Effector memory CD8-positive, alpha-beta T cell (primary cell): ENCODE measurements at places on chromosomes 13 and 19.

DNA sequence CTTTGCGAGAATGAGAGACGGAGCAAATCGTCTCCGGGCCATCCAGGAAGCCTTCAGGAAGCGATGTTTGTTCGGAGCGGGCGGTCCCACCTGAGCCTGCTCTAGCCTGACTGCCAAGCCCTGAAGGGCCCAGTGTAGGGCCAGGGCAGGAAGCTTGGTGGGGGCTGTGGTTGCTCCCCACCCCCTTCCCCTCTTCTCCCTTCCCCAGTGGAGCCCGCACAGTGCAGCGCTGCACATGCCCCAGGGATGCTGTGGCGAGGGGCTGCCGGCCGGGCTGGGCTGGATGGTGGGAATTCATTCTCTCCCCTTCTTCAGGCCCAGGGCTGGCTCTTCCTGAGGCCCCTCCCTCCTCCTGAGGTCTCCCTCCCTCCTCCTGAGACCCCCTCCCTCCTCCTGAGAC, 7.1 kb upstream of the GRTP1 start:
- DNase-seq = no peak
- H3K36me3 ChIP-seq = no peaks in the 10 kb centered on the region
- H3K4me3 ChIP-seq = no peak overlapping the region
- H3K4me1 ChIP-seq = no peaks in the 10 kb centered on the region
- peaks cover 13% of the 10 kb centered on the region for H3K27me3 ChIP-seq

GRCh38 chr19:40662925-40663694, 27.3 kb downstream of the NUMBL start:
- peak overlapping the region; percentile 82 for H3K4me3 ChIP-seq
- H3K36me3 ChIP-seq = peaks cover 11% of the 10 kb centered on the region
- H3K27ac ChIP-seq = peak overlapping the region; percentile 94
- DNase-seq = peak; percentile 93
- no peaks in the 10 kb centered on the region for H3K27me3 ChIP-seq
- peaks cover 8% of the 10 kb centered on the region for H3K4me1 ChIP-seq

GRCh38 chr19:2057484-2058469, 6.7 kb upstream of the MKNK2 start:
- peaks cover 27% of the 10 kb centered on the region for H3K4me1 ChIP-seq
- H3K4me3 ChIP-seq = peak overlapping the region; percentile 75
- H3K27me3 ChIP-seq = no peaks in the 10 kb centered on the region
- peak overlapping the region; percentile 81 for H3K27ac ChIP-seq

DNA sequence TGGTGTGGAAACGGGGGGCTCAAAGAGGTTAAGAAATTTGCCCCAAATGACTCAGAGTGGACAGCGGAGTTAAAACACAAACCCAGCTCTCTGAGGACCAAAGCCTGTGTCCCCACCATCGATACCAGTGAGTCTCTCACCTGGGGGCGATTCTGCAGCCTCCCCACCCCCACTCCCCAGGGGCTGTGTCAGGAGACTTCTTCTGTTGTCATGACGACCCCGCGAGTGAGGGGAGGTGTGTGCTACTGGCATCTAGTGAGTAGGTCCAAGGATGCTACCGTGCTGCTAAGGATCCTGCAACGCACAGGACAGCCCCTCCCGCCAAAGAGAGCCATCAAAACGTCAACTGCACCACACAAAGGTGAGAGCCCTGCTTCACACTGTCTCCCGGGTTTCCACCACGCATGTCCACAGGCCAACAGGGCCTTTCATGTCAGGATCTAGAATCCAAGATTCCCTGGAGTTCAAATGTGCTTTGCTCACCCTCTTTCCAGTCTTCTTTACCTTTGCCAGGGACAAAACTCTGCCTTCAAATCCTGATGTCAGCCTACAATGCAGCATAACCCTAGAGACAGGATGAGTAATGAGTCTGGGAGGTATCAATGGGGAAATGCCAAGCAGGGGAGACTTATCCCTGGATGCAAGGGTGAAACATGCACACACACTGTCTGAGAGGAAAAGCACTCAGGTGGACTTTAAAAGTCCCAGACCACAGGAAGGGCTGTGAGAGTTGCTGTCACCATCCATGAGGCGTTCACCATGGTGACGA, 3.9 kb downstream of the RANBP3 start:
- H3K36me3 ChIP-seq = peaks cover 37% of the 10 kb centered on the region
- H3K4me1 ChIP-seq = peaks cover 55% of the 10 kb centered on the region
- no peak for DNase-seq
- H3K27me3 ChIP-seq = no peaks in the 10 kb centered on the region
- H3K4me3 ChIP-seq = peak overlapping the region; percentile 60

GRCh38 chr13:103694033-103694432, 627.8 kb upstream of the SLC10A2 start:
- H3K27ac ChIP-seq = no peak overlapping the region
- H3K36me3 ChIP-seq = no peaks in the 10 kb centered on the region
- H3K27me3 ChIP-seq = no peaks in the 10 kb centered on the region
- no peak for DNase-seq

GRCh38 chr19:47801270-47801669, 3.1 kb downstream of the TPRX1 start:
- no peak overlapping the region for H3K27ac ChIP-seq
- H3K4me3 ChIP-seq = no peak overlapping the region
- no peak for DNase-seq
- no peaks in the 10 kb centered on the region for H3K36me3 ChIP-seq

- no peaks in the 10 kb centered on the region for H3K36me3 ChIP-seq
- H3K27me3 ChIP-seq = peaks cover 24% of the 10 kb centered on the region
- no peaks in the 10 kb centered on the region for H3K4me1 ChIP-seq
- H3K4me3 ChIP-seq = no peak overlapping the region
- DNase-seq = no peak
Measured at GRCh38 chr13:24659239-24659638, 21.0 kb upstream of the ATP12A start.

GRCh38 chr19:45883881-45884681, 1.9 kb downstream of the IRF2BP1 start:
- H3K27me3 ChIP-seq = peaks cover 2% of the 10 kb centered on the region
- no peak overlapping the region for H3K27ac ChIP-seq
- H3K4me1 ChIP-seq = peaks cover 22% of the 10 kb centered on the region
- H3K36me3 ChIP-seq = peaks cover 16% of the 10 kb centered on the region
- peak overlapping the region; percentile 78 for H3K4me3 ChIP-seq
- no peak for DNase-seq

GRCh38 chr13:28429685-28430290, 65.1 kb downstream of the FLT1 start:
- no peak for DNase-seq
- no peak overlapping the region for H3K4me3 ChIP-seq
- H3K36me3 ChIP-seq = no peaks in the 10 kb centered on the region

- H3K27ac ChIP-seq = peak overlapping the region; percentile 90
- peaks cover 26% of the 10 kb centered on the region for H3K36me3 ChIP-seq
- peaks cover 71% of the 10 kb centered on the region for H3K4me1 ChIP-seq
- no peaks in the 10 kb centered on the region for H3K27me3 ChIP-seq
Measured at GRCh38 chr19:5953680-5954213, 24.2 kb downstream of the RANBP3 start.

GRCh38 chr19:46551164-46551563, 50.0 kb upstream of the CALM3 start:
- DNase-seq = no peak
- H3K4me3 ChIP-seq = no peak overlapping the region
- no peaks in the 10 kb centered on the region for H3K36me3 ChIP-seq
- no peaks in the 10 kb centered on the region for H3K4me1 ChIP-seq
- no peak overlapping the region for H3K27ac ChIP-seq

DNA sequence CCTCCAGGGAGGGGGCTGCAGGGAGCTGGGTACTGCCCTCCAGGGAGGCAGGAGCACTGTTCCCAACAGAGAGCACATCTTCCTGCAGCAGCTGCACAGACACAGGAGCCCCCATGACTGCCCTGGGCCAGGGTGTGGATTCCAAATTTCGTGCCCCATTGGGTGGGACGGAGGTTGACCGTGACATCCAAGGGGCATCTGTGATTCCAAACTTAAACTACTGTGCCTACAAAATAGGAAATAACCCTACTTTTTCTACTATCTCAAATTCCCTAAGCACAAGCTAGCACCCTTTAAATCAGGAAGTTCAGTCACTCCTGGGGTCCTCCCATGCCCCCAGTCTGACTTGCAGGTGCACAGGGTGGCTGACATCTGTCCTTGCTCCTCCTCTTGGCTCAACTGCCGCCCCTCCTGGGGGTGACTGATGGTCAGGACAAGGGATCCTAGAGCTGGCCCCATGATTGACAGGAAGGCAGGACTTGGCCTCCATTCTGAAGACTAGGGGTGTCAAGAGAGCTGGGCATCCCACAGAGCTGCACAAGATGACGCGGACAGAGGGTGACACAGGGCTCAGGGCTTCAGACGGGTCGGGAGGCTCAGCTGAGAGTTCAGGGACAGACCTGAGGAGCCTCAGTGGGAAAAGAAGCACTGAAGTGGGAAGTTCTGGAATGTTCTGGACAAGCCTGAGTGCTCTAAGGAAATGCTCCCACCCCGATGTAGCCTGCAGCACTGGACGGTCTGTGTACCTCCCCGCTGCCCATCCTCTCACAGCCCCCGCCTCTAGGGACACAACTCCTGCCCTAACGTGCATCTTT, 7.8 kb upstream of the CEACAM5 start:
- DNase-seq = no peak
- H3K27ac ChIP-seq = no peak overlapping the region
- H3K36me3 ChIP-seq = no peaks in the 10 kb centered on the region
- no peaks in the 10 kb centered on the region for H3K4me1 ChIP-seq
- H3K27me3 ChIP-seq = peaks cover 90% of the 10 kb centered on the region

DNA sequence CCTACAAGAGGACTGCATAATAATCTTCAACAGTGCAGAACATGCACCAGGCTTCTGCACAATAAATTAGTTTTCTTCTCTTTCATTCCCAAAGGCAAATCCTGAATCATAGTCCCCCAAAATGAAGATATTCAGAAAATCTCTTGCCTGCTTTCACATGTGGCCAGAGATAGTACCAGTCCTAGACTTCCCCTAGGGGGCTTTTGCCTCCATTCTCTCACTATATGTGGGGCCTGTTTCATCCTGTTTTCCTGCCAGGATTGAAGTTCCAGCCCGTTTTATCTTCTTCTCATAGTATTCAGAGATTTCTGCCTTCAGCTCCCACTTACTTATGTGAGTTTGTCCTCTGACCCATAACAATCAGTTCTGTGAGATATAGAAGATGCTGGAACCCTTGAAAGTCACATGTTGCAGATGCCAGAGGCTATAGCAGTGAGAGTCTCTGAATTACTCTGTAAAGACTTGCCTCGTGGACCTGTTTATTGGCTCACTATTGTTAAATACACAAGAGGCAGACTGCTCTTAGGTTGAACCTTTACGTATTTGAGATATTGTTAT, 421.9 kb upstream of the PCDH9 start:
- no peaks in the 10 kb centered on the region for H3K27me3 ChIP-seq
- no peaks in the 10 kb centered on the region for H3K4me1 ChIP-seq
- H3K4me3 ChIP-seq = no peak overlapping the region
- H3K27ac ChIP-seq = no peak overlapping the region

DNA sequence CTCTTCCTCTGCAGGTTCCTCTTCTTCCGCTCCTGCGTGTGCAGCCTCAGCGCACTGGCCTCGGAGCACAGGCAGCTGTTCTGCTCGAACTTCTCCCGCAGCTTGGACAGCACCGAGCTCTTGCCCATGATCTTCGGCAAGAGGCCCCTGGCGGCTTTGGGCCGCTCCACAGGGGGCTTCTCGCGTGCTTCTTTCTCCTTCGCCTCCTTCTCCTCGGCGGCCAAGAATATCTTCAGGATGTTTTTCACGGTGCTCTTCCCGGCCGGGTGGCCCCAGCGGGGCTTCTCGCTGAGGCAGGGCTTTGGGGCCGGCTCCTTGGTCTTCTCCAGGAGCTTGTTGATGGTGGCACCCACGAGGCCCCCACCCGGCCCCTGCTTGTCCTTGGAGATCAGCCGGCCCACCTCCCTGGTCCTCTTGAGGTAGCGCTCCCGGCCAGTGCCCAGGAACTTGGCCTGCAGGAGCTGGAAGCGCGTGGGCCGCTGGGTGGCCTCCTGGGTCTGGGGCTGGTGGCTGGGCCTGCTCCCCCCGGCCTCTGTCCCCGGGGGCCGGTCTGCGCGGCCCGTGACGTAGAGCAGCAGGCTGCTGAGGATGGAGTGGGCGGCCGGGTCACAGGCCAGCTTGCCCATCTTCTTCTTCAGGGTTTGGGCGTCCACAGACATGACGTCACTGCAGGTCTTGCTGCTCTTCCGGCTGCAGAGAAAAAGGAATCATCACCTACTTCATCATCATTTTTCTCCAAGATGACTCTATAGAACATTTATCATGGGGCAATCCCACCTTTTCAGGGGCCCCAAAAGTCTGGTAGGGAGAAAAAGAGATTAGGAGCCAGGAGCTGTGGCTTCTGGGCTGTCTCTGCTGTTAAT, 43.8 kb upstream of the GRTP1 start:
- no peaks in the 10 kb centered on the region for H3K36me3 ChIP-seq
- DNase-seq = no peak
- H3K4me3 ChIP-seq = no peak overlapping the region
- no peaks in the 10 kb centered on the region for H3K4me1 ChIP-seq

DNA sequence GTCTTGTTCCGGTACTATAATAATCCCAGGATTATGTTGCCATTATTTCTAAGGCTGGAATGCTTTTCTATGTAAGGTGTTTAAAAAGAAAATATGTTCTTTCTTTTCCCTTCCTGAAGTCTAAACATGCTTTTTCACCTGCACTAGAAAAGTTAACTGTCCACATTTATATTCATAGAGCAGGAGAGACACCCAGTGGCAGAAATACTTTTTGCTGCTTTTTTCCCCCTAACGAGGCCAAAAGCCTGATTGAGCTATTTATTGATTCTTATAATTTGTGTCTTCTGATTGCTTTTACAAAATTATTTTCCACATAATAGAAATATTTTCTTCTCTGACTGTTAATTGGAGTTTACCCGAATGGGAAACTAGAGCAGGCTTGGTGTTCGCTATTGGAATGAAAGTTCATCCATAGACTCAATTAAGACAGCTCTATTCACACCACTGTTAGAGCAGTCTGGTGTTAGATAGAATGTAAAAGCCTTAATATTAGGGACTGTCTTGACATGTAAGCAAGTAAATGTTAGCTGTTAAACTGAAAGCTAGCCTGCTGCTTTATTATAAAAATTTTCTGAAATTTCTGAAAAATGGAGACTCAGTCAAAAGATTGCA, 15.8 kb downstream of the GPR180 start:
- H3K27ac ChIP-seq = no peak overlapping the region
- H3K27me3 ChIP-seq = no peaks in the 10 kb centered on the region
- peaks cover 3% of the 10 kb centered on the region for H3K4me1 ChIP-seq
- DNase-seq = peak; percentile 60

DNA sequence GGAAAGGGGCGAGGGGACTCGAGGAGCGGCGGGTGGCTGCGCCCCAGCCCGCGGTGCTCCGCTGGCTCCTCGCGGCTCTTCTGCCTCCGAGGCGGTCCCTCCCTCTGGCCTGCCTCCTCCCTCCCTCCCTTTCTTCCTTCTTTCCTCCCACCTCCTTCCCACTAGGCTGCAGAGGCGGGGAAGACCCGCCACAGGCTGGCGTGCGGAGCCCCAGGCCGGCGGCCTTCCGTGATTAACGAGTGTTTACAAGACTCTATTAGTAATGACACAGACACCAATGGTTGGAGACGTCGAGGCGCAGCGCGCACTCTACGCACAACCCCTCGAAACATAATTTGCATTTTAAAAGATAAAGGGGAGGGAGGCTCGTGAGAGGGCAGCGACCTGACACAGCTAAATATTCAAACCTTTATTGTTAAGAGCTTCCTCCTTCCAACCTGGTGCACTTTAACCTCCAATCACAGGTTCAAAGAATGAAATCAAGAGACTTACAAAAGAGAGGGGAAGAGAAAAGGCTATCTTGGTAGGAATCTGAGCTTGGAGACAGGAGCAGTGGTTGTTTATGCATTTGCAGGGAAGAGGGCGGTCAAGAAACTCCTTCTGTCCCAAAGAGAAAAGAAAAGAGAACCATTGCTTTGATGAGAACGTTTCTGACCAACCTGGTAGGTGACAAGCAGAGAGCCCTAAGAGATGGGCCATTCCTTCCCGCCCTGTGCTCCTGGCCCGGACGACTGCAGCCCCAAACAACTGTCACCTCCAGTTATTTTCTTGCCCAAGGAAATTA, at the start of gene CDX2:
Gene CDX2, minus strand, starts transcription at position 234 of the 784 bp plus-strand sequence. CDS start 309 bp downstream, outside the sequence.
- no peak for DNase-seq
- H3K27ac ChIP-seq = no peak within 1 kb of the TSS
- peak within 1 kb of the TSS; percentile 40 for H3K4me3 ChIP-seq
